Renal cortical epithelial cell (primary cell): ENCODE measurements at places on chromosomes 2 and 18. TPM values are rescaled to one million over a fixed set of nuclear protein-coding genes. Genes with fewer than 3 reads are reported as not detected.
A peak's percentile ranks its signal among the peaks of the same experiment; 100 is the strongest.

Gene C2orf81
- 1.4 and 3.9 TPM in 2 replicates for total RNA-seq

DNA sequence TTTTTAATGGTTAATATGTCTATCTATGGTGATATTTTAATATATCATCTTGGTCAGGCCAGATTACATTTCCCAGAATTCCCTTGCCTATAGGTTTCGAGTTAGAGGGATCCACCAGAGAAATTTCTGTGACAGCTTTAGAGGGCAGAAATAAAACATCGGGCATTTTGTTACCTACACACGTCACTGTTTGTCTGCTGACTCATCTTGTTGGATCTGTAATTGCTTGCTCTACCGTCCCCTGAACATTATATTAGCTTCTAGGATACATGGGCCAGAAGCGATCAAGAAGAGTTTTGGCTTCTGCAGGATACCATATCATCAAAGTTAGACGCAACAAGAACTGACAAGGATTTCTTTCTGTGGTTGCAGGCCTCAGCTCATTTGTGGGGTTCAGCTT lies 795.8 kb upstream of the GCFC2 start:
- DNase-seq: peak; percentile 2

- no peak for DNase-seq
Observed at GRCh38 chr2:152390837-152391236, 55.9 kb downstream of the FMNL2 start.

- no peak for DNase-seq
Observed at GRCh38 chr2:165778187-165778556, 15.9 kb downstream of the GALNT3 start.

DNA sequence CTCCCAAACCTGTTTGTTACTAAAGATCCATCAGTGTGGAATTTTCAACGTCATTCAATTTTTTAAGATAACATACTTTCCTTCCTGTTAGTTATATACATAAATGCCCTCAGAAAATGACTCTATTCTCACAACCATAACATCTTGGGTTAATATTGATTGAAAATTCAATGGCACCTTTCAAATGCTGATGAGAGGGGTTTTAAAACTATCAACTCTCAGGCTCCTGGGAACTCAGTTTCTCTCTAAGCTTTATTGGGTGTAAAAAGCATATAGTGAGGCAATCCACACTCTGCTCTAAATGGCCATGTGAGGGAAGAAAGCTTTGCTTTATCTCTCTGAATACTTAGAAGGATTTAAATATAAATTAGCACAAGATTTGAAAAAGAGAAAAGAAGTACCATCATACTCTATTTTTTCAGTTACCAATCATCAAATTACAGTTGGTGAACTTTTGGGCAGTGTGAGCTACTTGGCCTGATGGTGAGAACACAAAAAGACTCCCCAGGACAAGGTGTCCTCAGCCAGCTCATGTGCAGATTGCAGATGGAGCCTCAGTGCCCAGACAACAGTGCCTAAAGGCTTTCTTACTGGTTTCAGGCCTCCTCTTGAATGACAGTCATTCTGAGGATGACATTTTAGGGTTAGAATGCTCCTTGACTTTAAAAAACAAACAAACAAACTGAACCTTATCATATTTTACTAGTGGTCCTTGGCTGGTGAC lies 24.6 kb upstream of the CERS6 start:
- DNase-seq: no peak

- no peak for DNase-seq
Observed at GRCh38 chr2:158818511-158818910, 23.4 kb downstream of the DAPL1 start.

GRCh38 chr18:51498085-51498855 lies 300.8 kb upstream of the MEX3C start:
- DNase-seq: no peak

DNA sequence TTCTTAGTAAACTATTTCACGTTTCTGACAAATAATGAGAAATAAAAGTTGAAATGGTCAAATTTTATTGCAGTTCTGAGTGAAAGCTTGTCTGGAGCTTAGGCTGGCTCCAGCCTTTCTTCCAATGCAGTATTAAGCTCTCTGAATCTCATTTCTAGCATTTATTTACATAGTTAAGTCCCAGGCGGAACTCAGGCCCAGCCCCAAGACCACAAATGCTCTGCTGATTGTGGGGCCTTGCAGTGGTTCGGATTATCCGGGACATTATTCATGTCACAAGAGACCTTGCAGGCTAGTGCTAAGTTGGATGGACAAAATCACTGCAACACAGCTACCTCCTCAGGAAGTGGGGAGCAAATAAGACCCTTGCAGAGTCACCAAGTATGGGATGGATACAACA lies 2009.3 kb upstream of the CELF4 start:
- DNase-seq: no peak

DNA sequence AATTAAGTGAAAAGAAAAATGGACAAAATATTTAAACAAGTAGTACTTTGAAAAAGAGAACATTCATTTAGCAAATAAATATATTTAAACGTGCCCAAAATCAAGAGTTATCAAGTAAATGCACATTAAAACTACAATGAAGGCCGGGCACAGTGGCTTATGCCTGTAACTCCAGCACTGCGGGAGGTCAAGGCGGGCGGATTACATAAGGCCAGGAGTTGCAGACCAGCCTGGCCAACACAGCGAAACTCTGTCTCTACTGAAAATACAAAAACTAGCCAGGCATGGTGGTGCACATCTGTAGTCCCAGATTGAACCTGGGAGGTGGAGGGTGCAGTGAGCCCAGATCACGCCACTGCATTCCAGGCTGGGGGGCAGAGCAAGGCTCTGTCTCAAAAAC lies 9.8 kb downstream of the STAM2 start:
- no peak for DNase-seq

DNA sequence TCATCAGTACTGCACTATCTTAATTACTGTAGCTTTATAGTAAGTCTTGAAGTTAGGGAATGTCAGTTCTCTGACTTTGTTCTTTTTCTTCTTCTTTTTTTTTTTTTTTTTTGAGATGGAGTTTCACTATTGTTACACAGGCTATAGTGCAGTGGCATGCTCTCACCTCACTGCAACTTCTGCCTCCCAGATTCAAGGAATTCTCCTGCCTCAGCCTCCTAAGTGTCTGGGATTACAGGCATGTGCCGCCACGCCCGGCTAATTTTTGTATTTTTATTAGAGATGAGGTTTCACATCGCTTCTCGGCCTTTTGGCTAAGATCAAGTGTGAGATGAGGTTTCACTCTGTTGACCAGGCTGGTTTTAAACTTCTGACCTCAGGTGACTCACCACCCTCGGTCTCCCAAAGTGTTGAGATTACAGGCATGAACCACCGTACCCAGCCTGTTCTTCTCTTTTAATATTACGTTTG lies 41.9 kb upstream of the TANC1 start:
- DNase-seq: peak; percentile 88

DNA sequence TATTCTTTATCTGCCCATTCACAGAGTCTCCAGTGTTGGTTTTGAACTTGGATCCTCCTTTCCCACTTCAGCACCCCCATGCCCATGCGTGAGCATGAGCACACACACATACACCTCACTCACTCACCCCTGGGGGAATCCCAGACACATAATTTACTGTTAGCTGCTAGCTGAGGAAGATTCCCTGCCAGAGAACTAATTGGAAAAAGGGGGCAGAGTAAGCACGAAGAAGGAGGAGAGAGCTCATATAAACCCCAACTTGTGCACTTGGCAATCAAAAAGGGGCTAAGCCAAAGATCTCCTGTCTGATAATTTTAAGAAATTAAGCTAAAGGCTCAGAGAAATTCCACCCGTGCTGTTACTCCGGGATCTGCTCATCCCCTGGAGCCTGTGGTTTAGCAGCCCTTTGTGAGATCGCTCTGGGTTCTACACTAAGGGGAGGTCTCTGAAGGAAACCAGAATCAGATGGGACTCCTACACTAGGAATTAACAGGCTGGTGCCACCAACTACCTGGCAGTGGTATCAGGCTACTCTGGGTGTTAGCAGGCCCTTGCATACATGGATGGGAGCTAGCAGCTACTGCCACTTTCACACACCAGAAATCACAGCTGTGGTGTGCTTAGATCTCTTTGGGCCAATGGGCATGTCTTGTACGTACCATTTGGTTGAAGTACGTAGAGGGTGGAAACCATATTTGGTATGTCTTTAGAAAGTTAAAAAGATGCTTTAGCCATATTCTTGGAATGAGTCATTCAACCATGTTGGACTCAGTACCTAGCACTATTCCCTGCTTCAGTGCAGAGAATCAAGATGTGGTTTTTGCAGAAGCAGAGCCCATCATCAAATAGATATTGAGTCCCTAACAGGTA lies 95.6 kb upstream of the SLC14A2 start:
- DNase-seq: no peak

- peak; percentile 62 for DNase-seq
Observed at GRCh38 chr2:110994250-110994961, 126.3 kb upstream of the BCL2L11 start.

DNA sequence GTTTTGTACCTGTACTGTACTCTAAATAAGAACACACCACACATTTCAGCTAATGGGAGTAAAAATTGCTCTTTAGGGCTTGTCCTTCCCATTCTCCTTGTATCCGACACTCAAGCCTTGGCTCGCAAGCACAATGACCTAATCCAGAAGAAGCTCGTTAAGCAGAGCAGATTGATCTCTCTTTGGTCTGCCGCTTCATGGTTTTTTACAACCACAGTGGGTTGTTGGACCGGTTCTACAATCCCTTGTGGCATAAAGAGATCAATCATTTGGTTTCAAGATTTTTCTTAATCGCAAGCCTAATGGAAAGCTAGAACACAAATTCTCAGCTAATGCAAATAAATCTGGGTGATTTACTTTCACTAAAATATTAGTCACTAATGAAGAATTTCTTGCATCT lies 662.1 kb downstream of the LRP1B start:
- no peak for DNase-seq

Gene EPB41L3
- 40.8 and 54.0 TPM in 2 replicates for total RNA-seq

DNA sequence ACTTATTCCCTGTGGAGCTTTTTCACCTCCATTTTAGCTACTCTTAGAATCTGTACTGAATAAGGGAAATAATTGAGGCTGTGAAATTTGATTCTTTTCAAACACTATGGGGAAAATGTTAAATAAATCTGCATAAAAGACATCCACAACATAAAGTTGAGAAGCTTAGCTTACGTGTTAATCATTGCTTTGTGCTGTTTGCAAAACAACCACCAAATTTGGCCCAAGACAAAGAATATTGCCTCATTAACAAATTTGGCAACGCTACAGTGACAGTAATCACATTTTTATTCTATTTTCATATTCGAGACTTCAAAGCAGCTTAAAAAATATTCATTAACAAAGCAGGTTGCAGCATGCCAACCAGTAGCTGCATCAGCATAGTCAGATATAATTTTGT lies 437.6 kb downstream of the DPP10 start:
- DNase-seq: no peak

DNA sequence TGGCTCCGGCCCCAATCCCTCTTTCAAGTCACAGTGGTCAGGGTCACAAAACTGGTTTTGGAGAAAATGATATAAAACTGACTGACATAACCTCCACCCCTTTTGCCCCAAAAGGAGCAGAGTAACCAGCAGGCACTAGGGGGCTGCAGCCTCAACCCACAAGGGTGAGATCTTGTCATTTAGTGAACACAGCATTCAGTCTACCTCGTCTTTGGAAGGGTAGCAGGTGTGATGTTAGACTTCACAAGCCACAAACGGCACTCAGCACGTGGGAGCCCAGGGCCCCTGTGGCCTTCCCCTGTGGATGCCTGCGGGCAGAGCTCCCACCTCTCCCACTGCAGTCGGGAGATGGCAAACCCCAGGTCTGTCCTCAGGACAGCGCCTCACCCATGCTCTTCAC lies 372.1 kb upstream of the MYT1L start:
- DNase-seq: no peak

Gene B3GNT7
- 4.0 and 4.5 TPM in 2 replicates for total RNA-seq

- no peak for DNase-seq
Observed at GRCh38 chr2:178320011-178320585, 125.8 kb downstream of the OSBPL6 start.

DNA sequence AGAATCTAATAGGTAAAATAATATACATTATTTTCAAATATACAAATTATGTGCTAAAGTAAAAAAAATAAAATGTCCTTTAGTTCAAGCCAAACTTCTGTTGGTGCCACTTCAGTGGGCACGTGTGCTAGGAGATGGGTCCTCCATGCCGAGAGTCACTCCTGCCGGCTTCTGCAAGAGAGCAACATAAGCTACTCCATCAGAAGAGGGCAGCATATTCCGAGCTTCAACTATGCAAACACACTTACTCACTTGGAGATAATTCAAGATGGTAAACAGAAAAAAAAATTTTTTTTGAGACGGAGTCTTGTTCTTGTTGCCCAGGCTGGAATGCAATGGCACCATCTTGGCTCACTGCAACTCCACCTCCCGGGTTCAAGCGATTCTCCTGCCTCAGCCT lies 24.4 kb downstream of the CNOT11 start:
- no peak for DNase-seq

Gene CCDC148
- 4.9 and 16.0 TPM in 2 replicates for total RNA-seq

- DNase-seq: no peak
Observed at GRCh38 chr2:23204685-23205242, 180.2 kb upstream of the KLHL29 start.

- no peak for DNase-seq
Observed at GRCh38 chr2:648476-649424, 28.5 kb downstream of the TMEM18 start.

DNA sequence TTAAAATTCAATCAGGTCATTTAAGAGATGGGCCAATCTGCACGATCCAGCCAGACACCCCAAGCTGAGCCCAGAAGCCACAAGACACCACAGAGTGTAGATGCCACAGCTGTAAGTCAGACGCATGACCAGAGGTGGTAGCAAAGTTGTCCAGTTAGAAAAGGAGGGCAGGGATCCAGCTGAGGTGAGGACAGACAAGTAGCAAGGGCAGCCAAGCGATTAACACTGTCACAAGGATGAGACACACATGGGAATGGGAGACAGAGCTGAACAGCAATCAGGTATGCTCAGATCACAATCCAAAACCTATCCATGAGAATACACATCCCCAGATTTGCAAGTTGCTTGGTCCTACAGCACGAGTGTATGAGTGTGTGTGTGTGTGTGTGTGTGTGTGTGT lies 143.4 kb upstream of the STK17B start:
- DNase-seq: peak; percentile 57

- DNase-seq: no peak
Observed at GRCh38 chr18:58896734-58897508, 32.2 kb downstream of the ZNF532 start.

DNA sequence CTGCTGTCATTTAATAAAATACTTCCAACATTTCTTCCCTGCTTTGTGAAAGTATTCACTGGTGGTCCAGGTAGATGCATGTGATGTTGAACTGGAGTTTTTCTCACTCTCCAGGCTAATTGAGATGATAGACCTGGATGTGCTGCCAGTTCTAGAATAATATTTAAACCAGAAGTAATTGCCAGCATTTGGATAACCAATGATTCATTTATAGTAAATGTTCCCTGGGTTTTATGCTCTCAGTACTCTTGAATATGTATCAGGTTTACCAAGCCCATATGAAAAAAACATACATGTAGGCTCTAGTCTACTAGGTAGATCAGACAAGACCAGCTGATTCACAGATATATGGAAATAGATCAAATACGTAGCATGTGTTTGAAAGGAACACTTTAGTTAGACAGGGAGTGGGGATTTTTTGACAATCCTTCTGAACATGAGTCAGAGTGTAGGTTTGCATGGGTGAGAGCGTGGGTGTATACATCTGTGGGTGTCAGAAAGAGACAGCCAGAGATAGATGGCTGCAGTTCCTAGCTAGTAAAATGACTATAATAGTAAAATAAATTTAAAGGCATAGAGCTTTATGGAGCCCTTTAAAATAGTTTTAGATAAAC lies 115.1 kb downstream of the NAB1 start:
- DNase-seq: peak; percentile 83

GRCh38 chr2:119441376-119442225 lies 9.9 kb downstream of the TMEM37 start:
- no peak for DNase-seq

Gene SPP2
- total RNA-seq: not detected in 2 replicates

GRCh38 chr2:101253703-101254450 lies 1.2 kb downstream of the CNOT11 start:
- DNase-seq: no peak
